A549 treated with DMSO at 1 μM for 4 hours (cell line): ENCODE measurements at places on chromosomes 7 and 10. TPM values are rescaled to one million over a fixed set of nuclear protein-coding genes. Genes with fewer than 3 reads are reported as not detected.

The PLPP4 gene
- total RNA-seq: 0.13 TPM in 1 of 5 replicates, not detected in the others

The DYNC1I1 gene
- total RNA-seq: 0.14 to 0.36 TPM in 2 of 5 replicates, not detected in the others

The MUC3A gene
- total RNA-seq: 11.2 to 15.3 TPM (median 12.8 TPM) in 5 replicates

The CCDC172 gene
- not detected in 5 replicates for total RNA-seq

The EFCAB10 gene
- 2.8 to 4.7 TPM (median 3.2 TPM) in 5 replicates for total RNA-seq

The NYAP1 gene
- total RNA-seq: 0.52 to 1.1 TPM (median 0.85 TPM) in 5 replicates

The CALCR gene
- total RNA-seq: not detected in 5 replicates

The GATA3 gene
- total RNA-seq: 4.8 to 8.2 TPM (median 6.3 TPM) in 5 replicates

The PLEKHS1 gene
- 0.05 to 0.19 TPM (median 0.08 TPM) in 4 of 5 replicates, not detected in the other for total RNA-seq
